ENCODE measurements at places on chromosomes 2 and 18.

DNA sequence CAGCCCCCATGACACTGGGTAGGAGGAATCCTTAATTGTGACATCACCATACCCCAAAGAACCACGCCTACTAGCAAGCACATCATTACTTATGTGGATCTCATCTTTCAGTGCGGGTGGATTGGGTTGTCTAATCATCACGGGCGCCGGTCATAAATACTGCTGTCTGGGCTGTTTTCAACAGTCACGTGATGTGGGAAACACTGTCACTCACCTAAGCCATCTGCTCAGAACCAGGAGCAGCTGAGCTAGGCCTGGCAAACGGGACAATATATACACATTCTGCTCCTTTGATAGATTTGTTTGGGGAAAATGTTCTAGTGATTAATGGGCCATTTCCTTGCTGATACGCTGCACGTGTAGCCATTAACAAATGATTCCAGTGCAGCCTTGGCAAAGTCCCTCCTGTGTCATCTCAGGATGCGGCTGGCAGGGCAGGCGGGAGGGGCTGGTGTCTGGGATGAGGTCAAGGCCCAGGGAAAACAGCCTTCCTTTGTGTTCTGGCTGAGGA, 145.9 kb upstream of the COPS8 start:
- DNase-seq = no peak

GRCh38 chr2:58047373-58047935, 848 bp downstream of the VRK2 start:
- no peak for DNase-seq

- no peak for DNase-seq
Measured at GRCh38 chr18:11033503-11033902, 115.9 kb downstream of the PIEZO2 start.

- DNase-seq = peak; percentile 23
Measured at GRCh38 chr2:653645-654425, 23.4 kb downstream of the TMEM18 start.

DNA sequence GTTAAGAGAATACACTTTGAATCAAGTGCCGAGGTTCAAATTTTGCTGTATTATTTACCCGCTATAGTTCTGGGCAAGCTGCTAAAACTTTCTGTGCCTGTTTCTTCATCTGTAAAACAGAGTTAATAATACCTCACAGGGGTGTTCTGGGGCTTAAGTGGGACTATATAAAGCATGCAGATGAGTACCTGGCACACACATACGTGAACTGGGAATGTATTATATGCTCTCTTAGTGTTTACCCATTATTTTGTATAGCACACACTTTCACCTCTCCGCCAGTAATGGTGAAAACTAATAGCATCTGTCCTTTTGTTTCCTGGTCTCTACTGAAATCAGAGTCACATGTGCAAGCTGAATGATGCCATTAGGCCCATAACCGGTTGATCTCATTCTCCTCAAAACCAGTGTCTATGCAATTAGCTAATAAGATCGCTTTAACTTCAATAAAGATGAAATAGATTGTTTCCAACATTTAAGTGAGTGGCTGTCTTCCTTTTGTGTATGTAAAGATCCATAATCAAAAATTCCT, 3.8 kb upstream of the CDKL4 start:
- no peak for DNase-seq

DNA sequence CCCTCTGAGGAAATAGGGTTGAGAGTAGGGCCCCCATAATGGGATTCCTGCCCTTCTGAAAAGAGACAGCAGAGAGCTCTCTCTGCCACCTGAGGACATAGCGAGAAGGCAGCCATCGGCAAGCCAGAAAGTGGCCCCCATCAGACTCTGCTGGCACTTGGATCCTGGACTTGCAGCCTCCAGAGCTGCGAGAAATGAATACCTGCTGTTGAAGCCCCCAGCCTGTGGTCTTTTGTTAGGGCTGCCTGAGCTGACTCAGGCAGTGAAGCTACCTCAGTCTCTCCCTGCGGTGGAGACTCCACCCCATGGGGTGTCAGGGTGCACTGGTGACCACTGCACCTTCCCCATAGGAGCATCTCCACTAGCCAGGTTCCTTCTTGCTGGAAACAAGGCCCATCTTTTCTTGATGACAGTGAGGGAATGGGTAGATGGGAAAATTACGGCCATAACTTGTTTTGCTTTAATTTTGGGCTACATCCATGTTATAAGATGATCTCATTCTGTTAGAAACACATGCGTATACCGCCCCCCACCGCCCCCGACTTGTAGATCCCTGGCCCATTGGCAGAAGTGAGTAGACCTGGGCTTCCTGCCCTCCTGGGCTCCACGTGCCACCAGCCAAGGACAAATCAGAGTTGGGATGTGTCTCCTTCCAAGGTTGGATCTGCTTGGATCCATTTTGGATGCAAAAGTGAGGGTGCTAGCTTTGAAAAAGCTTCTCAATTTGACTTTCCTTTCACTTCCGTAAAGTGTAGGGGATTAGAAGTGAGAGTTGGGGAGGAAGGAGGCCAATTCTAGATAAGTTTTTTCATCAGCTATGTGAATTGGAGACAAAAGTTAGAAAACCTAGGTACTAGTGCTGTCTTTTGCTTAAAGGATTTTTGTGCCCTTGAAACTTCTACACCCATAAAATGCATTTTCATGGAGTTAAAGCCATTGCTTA, 42.9 kb downstream of the NCK2 start:
- DNase-seq = no peak

DNA sequence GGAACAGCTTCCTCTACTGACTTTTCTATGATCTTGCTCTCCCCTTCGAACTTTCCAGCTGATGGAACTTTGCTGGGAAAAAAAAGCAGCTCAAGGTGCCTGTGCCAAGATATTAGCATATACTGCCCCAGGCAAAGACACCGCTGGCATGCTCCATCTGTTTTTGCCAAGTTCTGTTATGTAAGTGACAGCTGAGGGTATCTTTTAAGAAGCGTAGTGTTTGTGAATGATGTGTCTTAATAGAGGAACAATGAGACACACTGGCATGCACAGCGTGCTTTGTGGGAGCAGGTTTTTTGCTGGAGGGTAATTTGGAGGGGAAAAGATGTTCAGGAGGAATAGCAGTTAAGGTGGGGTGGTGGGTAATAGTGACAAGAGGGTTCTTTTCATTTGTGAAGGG, 47.8 kb downstream of the SLC4A3 start:
- no peak for DNase-seq

- DNase-seq = no peak
Measured at GRCh38 chr2:66324909-66325528, 109.9 kb upstream of the MEIS1 start.

DNA sequence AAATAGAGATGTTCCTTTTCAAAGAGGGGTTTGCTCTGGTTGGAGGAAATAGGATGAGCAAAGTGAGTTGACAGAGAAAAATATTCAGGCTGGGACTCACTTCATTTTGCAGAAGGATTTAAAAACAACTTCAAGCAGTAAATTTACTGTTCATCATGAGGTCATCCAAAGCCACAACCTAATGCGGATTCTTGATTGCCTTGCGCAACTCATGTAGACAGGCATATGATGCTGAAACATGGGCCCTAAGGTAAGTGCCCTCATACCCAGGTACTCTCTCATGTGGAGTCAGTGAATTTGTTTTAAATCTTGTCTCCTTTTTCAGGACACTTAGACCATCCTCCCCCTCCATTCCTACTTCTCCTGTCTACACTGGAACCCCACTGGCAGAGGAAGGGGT, 51.9 kb upstream of the LYPD1 start:
- DNase-seq = no peak

- DNase-seq = no peak
Measured at GRCh38 chr18:63073481-63073880, 246.1 kb downstream of the BCL2 start.

- DNase-seq = no peak
Measured at GRCh38 chr2:16475586-16475985, 190.0 kb downstream of the CYRIA start.

- no peak for DNase-seq
Measured at GRCh38 chr2:113842919-113843736, 46.8 kb upstream of the ACTR3 start.

DNA sequence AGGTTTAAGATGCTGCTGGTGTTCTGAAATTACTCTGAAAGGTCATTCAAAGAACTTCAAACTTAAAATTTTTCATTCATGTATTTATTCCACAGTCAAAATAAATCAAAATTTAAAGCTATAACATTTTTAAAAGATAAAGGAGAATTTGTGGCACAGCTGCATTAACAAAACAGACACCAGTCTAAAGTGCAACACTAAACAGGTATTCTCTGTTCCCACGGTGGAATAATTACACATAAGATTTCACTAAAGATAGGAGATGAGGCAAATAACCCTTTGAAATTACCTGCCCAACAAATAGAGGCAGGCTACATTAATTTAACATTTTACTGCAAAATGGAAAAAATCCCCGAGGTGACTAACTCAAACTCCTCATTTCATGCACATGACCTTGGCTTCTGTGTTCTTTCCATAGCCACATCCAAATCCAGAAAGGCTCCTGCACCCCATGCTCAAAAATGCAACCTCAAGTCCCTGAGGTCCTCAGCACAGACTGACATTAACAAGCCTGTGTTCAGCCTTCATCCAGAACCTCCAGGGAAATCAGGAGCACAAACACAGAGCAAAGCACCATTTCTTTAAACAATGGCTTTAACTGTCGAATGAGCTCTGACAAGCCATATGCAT, 10.5 kb downstream of the COX7A2L start:
- DNase-seq = no peak
